Activated CD8-positive, alpha-beta memory T cell treated with anti-CD3 and anti-CD28 coated beads for 1 hour (primary cell): ENCODE measurements at places on chromosomes 5 and 9.

DNA sequence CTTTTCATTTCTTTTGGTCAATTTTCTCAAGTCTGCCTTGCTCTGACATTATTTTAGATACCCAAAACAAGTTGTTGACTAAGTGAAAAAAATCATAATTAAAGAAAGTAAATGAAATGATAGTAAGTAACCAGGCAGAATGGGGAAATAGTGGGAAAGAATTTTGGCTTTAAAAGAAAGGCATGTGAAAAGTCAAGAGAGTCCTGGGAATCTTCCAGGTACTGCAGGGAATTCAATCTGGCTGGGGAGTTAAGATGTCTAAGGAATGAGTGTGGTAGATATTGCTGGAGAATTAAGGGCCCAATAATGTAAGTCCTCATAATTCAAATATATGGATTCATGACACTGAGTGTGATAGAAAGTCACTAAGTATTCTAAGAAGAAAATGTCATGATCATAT, 123.1 kb upstream of the PAPPA start:
- DNase-seq: no peak

GRCh38 chr5:82549263-82549662, 271.1 kb upstream of the RPS23 start:
- no peak for DNase-seq

GRCh38 chr9:19456996-19457692, 48.3 kb downstream of the ACER2 start:
- DNase-seq: peak; percentile 37

DNA sequence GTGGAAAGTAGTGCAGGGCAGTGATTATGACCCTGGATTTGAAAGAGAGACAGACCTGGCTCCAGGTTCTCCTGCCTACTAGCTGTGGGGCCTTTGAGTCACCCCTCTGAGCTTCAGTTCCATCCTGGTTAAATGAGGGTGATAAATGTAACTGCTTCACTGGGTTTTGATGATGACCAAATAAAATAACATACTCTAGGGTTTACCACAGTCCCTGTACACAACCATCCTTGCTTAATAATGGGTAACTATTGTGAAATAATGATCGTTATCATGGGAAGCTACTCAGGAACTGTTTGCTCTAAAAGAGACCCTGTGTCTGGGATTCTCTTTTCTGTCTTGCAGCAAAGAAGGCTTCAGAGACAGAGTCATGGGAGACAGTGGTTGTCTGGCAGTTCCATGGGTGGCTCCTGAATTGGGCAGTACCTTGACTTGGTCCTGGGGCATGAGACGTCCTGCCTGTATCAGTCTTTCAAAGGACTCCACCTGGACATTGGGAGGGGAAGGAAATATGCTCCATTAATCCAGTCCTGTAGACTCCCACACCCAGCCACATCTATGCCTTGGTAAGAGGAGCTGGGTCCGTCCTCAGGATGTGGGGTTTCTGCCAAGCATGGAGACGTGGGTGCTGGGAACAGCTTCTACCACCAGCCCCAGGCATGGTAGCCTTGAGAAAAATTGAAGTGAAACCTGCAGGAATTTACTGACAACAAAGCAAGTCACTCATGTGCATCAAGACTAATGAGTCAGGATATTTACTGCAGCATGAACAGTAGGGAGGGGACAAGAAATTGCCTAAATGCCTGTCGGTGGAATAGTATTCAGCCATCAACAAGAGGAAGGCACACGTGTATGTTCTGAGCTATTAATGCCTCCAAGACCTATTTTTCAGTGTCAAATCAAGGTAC, 23.4 kb downstream of the AKNA start:
- no peak for DNase-seq

GRCh38 chr5:112616812-112617547, 120.7 kb upstream of the APC start:
- no peak for DNase-seq
